ENCODE measurements at places on chromosomes 16 and 17.

DNA sequence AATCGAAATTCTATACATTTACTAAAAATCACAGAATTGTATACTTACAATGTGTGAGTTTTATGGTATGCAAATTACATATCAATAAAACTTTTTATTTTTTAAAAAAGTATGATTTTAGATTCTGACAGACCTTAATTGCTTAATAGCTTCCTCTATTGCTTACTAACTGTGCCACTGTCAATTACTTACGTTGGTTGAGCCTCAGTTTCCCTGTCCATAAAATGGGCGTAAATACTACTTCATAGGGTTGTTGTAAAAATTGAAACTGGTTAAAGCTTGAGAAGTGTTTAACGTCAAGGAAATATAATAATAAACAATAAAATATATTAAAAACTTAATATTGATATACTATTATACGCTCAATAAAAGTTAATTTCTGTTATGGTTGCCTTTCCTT, 203.4 kb downstream of the SHISA9 start:
- no peak for DNase-seq

GRCh38 chr17:68344701-68345136, 53.4 kb downstream of the ARSG start:
- no peak for DNase-seq

- no peak for DNase-seq
Measured at GRCh38 chr17:42094375-42095069, 3.8 kb downstream of the ZNF385C start.

- DNase-seq, result no peak
Measured at GRCh38 chr17:43129671-43130010, 4.5 kb upstream of the BRCA1 start.

DNA sequence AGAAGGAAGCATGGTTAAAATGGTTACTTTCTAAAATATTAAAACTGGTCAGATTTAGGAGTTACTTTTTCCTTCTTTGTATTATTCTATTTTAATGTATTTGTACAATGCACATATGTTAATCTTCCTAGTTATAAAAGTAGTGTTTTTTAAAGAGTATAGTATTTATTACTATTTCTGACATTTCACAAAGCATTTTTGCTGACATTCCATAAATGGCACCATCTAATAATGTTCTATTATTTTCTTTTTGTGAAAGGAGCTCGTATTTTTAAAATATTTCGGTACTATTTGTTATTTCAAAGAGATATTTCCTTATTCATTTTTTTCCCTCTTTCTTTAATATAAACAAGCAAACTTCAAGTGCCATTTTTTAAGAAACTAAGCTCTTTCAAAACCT, 47.5 kb upstream of the GSG1L start:
- DNase-seq, result no peak

DNA sequence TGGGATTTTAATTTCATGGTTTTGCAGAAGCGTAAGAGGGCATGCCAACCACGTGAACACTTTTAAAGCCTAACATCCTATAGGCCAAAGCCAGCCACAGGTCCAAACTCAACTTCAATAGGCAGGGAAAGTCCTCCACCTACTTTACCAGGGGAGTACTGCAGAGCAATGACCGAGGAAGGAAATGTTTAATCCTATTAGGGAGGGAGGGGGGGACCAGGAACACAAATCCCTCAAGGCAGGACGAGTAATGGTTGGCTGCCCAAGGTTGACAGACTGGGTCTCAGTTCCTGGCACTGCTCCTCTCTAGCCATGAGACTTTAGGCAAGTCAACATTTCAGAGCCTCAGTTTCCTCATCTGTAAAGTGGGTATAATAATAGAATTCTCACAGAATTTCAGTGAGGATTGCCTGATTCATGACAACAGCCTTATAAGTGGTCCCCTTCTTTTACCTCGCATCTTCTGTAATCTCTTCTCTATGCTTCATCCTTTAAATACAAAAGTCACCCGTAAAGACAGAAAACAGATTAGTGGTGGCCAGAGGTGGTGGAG, 315.8 kb downstream of the HAPSTR1 start:
- no peak for DNase-seq

GRCh38 chr17:11852912-11853311, 144.4 kb downstream of the ZNF18 start:
- DNase-seq, result no peak

DNA sequence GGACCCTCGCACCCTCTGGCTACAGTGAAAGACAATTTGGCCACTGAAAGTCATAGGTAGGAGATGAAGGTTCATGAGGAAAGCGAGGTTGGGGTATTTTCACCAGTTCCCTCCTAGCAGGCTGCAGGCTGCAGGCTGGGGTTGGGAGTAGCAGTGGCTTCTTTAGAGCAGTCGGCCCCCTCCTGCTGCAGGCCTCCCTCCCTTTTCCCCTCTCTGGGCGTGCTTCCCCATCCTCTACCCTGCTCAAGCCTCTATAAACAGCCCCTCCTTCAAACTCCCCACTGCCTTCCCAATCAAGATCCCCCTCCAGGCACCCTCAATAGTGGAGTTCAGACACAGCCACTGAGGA, 41.8 kb downstream of the GAS7 start:
- DNase-seq, result no peak

DNA sequence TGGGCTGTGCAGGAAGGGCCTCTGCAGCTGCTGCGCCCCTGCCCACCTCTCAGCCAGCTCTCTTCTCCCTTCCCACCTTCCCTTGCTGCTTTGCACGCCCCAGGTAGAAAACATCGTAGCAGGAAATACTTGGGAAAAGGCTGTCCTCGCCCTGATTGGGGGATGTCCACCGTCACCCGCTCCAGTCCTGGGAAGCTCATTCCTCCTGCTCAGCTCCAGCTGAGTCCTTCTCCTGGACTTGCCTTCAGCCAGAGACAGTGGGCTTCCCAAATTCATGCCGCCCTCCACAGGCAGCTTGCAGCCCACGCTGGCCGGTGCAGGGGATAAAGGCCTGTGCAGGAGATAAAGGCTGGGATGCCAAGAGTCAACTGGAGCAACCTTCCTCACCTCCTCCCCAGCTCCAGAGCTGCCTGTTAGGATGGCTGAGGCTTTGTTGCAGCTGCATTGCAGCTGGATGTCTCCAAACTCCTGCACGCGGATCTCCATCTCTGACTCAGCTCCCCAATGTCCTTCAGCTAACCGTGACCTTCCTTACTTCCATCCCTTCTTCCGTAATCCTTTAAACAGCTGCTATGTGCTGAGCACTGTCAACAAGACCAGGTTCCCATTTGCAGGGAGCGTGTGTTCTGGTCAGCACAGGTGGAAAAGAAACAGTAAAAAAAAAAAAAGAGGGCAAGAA, 402.0 kb upstream of the TNRC6C start:
- DNase-seq, result no peak

DNA sequence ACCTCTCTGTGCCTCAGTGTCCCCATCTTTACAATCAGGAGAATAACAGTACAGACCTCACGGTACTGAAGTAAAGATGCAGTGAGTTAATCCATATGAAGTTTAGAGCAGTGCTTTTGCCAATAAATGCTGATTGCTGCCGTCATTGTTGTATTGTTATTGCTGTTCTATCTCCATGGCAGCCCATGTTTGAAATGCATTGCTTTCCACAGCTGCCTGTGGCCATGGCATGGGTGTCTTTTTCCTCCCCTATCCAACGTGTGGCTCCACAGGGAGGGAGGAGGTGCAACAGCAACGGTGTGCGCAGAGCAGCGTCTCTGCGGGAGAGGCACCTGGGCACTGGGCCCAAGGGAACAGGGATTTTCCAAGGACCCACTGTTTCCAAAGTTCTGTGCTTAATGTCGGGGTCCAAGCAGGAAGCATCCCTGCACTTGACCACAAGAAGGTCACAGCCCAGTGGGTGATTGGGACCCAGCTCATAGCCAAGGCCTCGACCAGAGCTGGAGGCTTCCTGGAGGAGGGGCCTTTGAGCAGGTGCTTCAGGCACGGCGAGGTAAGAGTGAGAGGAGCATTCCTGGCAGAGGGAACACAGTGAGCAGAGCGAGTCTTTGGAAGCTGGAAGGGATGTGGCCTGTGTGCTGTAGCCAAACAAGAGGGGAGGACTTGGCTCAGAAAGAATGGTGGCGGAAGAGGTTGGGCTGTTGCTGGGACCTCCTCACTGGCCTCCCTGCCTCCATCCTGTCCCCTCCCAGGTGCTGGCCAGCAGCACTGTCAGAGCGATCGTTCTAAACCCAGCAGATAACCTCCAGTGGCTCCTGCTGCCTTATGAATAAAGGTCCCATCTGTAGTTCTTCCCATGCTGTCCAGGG, 3.9 kb downstream of the RAI1 start:
- DNase-seq, result peak; percentile 87

DNA sequence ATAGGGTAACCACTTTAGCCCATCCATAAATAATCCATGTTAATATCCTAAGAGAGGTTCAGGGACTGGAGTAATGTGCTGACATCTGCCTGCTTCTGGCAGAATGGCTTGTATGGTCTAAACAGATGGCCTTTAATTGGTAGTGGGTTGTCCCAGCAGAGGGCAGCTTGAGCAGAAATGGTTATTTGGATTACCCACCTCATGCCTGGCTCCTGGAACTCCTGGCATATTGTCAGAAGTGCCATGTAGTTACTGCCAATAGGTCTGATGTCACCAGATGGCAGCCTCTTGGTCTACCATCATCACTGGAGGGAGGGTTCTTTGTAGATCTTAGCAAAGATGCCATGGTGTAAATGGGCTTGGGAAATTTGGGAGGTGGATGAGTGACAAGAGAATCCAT, 157.5 kb upstream of the SOX9 start:
- DNase-seq, result no peak

GRCh38 chr16:27351989-27352388, 38.2 kb downstream of the IL4R start:
- no peak for DNase-seq

DNA sequence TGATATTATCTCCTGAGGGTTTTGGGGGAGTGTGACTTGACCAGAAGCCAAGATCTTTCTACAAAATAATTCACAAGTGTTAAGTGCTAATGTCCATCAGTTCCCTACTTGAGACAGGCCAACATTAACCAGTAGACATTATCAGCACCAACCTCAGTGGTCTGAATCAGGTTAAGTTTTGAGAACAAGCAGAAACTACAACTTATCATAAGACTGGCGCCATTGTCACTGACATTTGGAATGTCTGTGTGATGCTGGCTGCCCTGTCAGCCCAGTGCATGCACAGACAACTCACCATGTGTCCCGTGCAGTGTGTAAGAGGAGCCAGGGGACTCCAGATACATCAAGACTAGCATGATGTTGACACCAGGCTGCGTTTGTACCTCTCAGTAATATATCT, 76.8 kb downstream of the CCDC182 start:
- no peak for DNase-seq

GRCh38 chr17:358491-359151, 6.0 kb upstream of the RPH3AL start:
- no peak for DNase-seq

GRCh38 chr16:48511071-48511540, 98.9 kb downstream of the N4BP1 start:
- peak; percentile 18 for DNase-seq

DNA sequence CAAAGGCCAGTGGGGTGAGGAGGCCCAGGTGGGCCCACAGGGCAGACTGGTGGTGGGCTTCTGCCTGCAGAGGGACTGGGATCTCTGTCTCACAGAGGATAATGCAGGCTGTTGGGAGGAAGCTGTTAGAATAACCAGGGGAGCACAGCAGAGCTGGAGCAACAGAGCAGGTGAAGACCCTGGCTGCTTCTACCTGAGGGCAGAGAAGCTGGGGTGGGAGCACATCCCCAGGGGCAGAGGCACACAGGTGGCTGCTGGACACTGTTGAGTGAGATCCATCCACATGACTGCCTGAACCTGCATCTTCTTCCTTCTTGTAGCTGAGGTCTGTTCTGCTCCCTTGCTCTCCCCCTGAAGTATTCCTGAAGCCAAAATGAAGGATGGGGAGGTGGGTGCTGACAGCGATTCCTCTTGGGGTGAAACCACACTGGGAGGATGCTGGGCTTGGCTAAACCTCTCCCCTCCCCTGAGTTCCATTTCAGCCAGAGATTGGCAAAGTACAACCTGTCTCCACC, 1725.0 kb downstream of the TP53TG3F start:
- DNase-seq, result no peak

GRCh38 chr16:8708536-8708935, 34.1 kb downstream of the ABAT start:
- no peak for DNase-seq

- peak; percentile 84 for DNase-seq
Measured at GRCh38 chr17:29219378-29220047, 27.1 kb upstream of the CRYBA1 start.

- no peak for DNase-seq
Measured at GRCh38 chr16:11408216-11408615, 63.0 kb downstream of the RMI2 start.

DNA sequence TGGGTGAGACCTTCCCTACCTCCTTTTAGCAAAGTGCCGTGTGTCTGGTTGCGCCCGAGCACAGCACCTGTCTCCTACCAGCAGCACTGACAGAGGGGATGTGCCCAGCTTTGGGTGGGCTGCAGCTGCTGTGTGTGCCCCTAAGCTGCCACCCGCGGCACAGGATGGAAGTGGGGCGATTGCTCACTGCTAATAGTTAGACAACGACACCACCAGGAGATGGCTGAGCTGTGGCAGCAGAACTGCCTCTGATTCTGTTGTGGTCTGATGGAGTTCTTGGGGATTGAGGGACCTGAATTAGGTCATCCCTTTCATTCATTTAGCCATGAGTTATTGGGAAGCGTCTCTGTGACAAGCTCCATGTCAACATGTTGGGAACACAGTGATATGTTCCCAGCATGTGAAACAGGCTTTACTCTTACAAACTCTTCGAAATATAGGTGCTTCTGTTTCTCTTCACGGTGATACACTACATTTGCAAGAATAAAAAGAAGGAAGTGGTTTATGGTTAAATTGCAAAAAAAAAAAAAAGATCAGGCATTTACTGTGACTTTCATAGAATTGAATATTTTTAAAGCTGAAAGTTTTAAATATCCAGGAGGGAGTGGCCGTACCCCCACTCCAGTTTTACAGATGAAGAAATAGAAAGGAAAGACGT, 184.4 kb downstream of the MAF start:
- no peak for DNase-seq

- DNase-seq, result no peak
Measured at GRCh38 chr17:29057361-29057760, 14.4 kb downstream of the PIPOX start.

GRCh38 chr17:81513372-81513752, 763 bp upstream of the ACTG1 start:
- DNase-seq, result peak; percentile 72

DNA sequence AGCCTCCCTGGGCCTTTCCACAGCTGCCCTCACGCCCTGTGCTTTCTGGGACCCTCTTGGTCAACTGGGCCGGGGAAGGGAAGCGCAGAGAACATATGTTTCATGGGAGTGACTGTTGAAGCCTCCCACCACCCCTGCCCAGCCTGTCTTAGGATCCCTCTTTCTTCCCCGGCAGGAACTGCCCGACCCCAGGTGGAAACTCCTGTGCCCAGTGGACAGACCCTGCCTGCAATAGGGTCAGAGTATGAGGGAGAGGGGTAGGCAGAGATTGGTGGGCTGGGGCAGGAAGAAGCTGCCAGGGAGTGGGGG, 10.5 kb downstream of the HEXIM2 start:
- DNase-seq, result no peak

DNA sequence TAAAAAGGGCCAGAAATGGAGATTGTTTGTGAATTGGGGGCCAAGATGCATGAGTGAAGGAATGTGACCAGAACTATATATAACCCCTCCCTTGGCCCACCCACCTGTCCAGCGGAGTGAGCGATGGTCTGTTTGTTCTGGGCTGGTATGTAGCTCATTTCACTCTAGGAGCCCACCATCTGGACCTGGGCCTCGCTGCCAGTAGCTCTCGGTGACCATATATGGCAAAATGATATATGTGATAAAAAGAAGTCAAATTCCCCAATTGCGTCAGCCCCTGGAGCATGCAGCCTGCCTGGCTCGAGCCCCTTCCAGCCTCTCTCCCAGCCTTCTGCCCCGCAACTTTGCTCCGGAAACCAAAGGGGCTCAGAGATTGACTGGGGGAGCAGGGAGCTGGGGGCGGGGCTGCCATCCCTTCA, 47.3 kb downstream of the CCDC42 start:
- peak; percentile 74 for DNase-seq

Data from mesenchymal stem cell (in vitro differentiated cells and primary cell).